ENCODE measurements at places on chromosomes 1 and 21. TPM values are rescaled to one million over a fixed set of nuclear protein-coding genes. Genes with fewer than 3 reads are reported as not detected.

- DNase-seq: no peak
Measured at GRCh38 chr1:164668491-164669400, 109.8 kb downstream of the PBX1 start.

DNA sequence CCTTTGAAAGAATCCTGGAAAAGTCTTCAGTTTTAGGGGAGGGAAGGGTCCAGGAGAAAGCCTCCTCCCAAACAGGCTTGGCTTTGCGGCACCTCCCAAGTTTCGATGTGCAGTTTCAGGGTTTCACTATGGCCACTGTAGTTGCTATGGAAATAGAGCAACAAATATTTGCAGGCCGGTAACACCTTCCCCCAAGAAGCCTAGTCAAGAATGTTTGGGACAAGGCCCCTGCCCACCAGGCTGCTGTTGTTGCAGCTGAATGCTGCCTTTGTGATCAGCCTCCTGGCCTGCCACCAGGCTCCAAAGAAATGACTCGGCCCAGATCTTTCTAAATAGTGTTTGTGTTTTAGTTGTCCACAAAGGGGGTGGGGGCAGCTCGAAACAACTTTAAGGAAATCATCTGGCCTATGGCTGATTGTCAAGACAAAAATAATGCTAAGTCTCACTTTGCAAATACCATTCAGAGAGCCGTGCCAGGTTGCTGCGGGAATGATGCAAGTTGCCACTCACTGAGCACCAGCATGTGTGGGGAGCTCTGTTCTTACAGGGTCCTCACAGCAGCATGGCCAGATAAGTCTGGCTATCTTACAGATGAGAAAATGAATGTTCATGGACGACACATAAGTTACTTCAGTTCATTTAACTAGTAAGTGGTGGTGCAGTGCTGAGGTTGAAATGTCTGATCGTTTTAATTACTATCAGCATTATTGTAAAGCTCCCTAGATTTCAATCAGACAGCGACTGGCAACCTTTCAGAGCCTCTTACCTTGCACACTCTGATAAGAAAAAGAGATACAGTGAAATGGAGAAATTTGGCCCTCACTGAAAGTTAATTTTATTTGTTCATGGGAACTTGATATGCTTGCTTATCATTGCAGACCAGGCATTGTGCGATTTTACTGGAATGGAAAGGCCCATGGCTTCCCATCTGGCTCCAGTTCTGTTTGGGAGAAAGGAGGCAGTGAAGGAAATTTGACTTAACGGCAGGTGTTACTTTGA, 91.2 kb upstream of the JUN start:
- peak; percentile 41 for DNase-seq

- no peak for DNase-seq
Measured at GRCh38 chr1:29653034-29653810, 416.9 kb downstream of the PTPRU start.

- DNase-seq: no peak
Measured at GRCh38 chr1:8544644-8545043, 226.7 kb downstream of the SLC45A1 start.

DNA sequence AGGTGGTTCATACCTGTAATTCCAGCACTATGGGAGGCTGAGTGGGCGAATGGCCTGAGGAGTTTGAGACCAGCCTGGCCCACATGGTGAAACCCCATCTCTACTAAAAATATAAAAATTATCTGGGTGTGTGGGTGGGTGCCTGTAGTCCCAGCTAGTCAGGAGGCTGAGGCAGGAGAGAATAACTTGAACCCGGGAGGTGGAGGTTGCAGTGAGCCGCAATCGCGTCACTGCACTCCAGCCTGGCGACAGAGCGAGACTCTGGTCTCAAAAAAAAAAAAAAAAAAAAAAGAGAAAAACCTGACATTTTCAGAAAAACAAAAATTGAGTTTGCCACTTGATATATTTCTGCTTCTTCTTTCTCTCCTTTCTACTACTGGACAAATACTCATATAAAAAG, 24.3 kb downstream of the CA6 start:
- no peak for DNase-seq

- DNase-seq: peak; percentile 10
Measured at GRCh38 chr1:151945725-151946722, 36.7 kb upstream of the THEM4 start.

GRCh38 chr1:58943776-58944175, 159.9 kb upstream of the JUN start:
- DNase-seq: no peak

- no peak for DNase-seq
Measured at GRCh38 chr1:10917513-10918454, 94.7 kb upstream of the TARDBP start.

Gene INSRR
- not detected for total RNA-seq

DNA sequence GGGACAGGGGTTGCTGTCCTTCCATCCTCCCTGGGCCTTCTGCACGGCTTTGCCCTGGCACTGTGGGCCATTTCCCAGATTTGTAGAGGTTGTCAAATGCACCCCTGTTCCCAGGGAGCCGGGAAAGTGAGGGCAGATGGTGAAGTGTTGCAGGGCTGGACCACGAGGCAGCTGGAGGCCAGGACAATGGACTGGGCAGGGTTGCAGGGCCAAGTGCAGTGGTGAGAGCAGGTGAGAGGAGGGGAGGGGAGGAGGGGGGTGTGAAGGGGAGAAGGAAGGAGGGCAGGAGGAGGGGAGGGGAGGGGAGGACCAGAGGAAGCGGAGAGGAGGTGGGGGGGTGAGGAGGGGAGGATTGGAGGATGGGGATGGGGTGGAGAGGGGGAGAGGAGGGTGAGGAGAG, 443.9 kb downstream of the CAMTA1 start:
- no peak for DNase-seq

Gene SIM2
- total RNA-seq: 0.60 TPM

DNA sequence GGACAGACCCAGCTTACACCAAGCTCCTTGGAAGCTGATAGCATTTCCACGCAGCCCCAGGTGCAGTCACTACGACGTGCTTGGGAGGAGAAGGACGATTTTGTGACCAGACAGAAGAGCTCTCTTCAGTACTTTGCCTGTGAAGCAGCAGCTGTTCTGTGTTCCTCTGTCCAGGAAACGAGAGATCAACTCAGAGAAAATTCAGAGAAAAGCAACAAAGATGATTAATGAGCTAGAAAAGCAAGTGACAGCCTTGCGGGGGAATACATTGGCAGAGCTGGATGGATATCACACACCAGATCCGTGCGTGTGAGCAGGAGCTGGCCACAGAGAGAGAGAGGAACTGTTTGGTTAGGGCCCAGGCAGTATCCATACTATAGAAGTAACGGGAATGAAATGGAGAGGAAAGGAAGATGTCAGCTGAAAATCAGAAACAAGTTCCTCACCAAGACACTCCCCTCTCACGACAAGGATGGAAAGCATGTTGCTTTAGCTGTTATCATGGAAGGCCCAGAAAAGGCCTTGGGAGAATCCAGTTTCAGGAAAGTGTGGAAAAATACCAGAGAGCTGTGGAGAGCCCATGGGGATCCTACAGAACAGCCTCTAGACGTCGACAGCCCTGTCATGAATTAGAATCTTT, 106.2 kb downstream of the TOMM20 start:
- no peak for DNase-seq

- no peak for DNase-seq
Measured at GRCh38 chr1:206761159-206761768, 9.3 kb upstream of the IL19 start.

DNA sequence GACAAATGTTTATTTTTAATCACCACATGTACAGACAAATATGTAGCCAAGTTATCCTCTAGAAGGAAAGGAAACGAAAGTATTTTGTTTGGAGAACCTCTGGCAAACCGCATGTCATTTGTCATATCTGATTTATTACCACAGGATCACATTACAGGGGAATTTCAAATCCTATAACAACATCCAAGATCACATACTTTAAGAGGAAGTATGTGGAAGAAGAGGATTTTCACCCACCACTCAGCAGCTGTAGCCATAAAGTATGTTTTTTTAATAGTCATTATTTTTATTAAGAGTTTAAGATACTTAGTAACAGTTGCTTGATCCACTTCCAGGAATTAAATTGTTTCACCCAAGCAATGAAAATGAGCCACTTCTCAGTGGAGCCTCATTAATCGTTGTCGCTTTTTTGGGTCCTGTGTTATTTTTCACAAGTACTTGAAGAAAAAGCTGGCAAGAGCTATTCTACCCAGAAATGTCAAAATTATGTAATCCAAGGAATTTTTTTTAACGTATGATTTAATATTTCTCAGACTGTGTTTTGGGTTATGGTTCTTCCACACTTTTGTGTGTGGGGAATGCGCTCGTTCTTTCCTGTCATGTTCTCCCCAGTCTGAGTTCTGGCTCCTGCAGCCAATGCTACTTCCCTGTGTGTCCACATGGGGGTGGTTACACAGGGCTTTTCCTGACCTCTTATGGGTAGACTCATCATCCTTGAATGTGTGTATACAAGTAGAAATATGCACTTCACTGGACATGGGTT, 6.9 kb downstream of the SERTAD4 start:
- no peak for DNase-seq

DNA sequence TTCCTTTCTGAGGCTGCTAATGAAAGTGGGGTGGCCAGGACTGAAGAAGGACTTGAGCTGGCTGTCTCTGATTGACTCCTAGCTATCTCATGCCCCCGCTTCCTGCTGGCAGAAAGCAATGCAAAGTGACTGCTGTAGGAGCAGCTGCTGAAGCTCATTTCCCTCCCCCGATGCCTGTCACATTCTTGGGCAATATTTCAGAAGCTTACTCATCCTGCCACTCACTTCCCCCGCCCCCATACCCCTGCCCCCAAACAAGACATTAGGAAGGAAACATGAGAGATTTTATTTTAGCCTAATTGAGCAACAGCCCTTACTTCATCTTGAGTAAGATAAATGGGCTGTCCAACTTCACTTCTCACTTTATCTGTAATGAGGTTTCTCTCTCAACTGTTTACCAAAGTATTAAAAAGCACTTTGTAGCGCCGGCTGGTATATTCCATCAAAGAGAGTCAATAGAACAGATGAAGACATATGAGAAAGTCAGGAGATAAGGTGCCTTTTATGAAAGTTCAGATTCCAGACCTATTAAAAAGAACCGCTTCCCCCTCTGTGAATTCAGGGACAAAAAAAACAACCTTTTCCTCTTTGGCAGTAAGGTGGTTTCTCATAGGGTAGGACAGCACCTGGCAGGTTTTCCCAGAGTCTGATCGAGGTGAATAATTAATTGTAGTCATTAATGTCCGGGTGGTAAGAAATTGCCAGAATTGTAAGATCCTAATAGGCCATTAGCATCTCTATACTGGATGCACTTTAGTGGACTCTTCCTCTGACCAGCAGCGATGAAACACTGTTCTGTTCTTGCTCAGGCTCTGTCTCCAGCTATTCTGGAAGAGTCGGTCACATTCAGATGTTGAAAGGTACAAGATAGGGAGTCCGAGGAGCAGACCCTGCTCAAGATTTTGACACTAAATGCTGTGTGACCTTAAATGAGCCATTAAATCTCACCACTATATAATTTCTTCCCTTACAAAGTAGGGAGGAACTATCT, 70.2 kb downstream of the SH3GLB1 start:
- DNase-seq: no peak

DNA sequence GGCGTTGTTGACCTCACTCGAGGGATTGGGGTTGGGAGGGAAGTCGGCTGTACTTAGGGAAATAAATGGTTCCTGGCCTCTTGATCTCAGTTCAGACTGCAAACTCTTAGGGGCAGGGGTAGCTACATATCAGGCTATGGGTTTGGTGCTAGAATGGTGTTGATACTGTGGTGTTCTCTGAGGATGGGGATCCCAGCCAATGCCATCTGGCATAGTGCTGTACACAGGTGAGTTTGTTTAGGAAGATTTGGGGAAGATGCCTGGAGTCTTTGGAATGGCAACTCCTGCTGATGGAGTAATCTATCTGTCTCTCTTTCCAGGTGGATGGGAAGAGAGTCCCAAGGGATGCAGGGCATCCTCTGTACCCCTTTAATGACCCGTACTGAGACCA, 14.3 kb upstream of the NASP start:
- DNase-seq: no peak

- DNase-seq: no peak
Measured at GRCh38 chr1:69290291-69290690, 277.4 kb upstream of the LRRC7 start.

DNA sequence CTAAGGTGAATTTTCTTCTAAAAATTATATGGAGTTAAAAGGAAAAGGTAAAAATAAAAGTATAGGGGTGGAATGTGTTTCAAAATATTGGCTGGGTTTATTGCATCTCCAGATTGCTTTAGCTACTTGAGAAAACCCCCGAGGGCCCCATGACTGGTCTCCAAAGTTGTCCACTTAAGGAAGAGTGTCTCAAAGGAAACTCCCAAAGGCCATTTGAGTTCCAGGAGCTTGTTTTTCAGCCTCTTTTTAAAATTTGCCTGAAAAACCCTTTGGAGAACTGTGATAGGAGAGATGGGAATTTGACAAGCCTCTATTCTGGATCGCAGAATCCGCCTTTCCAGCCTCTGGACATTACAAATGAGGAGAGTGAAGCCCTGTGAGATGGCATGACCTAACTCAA, 225.6 kb downstream of the ZNF326 start:
- no peak for DNase-seq

Gene CACNA1S
- total RNA-seq: 0.18 TPM

- DNase-seq: peak; percentile 9
Measured at GRCh38 chr1:53367503-53368313, 39.8 kb upstream of the LRP8 start.

DNA sequence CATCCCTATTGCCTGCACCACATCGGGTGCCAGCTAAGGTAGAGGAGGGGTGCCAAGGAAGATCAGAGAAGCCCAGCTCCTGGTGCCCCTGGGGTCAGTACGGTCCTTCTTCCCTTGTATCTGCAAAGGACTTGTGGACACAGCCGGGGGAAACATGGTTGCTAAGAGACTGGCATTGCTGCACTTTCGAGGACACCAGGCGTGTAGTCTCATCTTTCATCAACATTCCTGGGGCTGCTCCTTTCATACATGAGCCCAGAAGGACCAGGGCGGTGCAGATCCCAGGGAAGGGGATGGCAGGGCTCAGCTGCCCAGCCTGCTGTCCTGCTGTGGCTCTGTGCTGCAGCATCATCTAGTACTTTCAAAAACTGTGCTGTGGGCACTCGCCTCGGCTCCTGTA, 61.0 kb downstream of the RUNX1 start:
- no peak for DNase-seq

DNA sequence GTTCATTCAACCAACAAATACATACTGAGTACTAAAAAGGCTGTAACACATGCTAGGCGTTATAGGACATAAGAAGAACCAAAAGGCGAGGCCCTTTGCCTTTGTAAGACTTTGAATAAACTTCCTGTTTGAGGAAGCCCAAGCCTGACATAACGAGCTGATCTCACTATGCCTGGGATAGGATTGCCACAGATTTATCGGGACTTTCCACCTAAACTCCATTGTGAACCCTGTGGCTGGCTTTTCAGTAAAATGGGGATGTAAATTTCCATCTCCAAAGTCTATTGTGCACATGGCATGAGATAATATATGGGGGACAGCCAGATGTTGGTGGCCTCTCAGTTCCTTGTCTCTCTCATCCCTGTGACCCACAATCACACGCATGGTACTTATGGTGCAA, 41.9 kb downstream of the LMO4 start:
- DNase-seq: no peak

Gene OR14K1
- total RNA-seq: not detected

DNA sequence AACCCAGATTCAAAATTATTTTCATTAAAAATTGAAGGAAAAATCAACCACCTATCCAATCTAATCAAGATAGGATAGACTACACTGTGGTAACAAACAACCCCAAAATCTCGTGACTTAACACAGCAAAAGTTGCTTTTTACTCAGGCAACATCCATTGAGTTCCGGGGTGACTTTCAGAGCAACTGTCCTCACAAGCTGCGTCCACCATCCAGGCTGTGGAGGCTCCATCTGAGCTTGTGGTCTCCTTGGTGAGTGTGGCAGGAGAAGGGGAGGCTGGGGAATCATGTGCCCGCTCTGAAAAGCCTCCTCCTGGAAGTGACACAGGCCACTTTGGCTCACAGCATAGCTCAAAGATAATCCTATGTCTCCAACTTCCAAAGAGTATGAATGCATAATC, 52.4 kb downstream of the CD2 start:
- no peak for DNase-seq
